ENCODE measurements at places on chromosomes 13 and 19.

GRCh38 chr13:31963631-31964030 is 67.9 kb upstream of the FRY start:
- DNase-seq = no peak

- no peak for DNase-seq
These were observed 575.1 kb downstream of the SLITRK5 start for GRCh38 chr13:88246239-88246638.

DNA sequence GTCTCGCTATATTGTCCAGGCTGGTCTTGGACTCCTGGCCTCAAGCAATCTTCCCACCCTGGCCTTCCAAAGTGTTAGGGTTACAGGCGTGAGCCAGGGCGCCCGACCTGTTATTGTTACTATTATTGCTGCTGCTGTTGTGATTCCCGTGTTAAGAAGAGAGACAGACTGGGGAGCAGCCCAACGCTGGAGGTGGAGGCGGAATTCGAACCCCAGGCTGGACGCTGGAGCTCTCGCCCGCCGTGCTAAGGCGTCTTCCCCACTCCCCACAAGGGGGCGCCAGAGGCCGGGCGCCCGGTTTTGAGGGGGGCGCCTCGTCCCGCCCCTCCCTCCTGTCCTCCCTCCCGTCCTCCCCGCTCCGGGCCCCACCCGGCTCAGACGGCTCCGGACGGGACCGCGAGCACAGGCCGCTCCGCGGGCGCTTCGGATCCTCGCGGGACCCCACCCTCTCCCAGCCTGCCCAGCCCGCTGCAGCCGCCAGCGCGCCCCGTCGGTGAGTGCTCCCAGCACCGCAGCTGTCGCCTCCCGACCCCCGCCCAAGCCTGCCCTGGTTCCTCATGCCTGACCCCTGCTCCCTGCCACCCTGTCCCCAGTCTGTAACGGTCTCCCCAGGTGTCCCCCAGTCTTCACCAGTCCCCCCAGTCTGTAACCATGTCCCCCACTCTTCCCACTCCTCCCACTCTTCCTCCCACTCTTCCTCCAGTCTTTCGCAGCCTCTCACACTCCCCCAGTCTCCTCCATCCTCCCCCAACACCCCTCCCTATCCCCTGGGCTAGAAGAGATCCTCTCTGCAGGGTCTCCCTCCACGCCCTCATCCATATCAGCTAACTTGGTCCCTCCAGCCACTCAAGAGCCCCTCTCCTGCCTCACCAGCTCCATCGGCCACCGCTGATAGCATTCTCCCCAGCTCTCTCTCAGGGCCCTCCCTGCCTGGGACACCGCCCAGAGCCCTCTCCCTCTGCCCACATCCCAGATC is at the start of gene EHD2:
Gene EHD2 (plus strand): TSS at position 377 of the 976 bp plus-strand sequence. CDS start 3,191 bp downstream, outside the sequence.
- DNase-seq = peak; percentile 42

- no peak for DNase-seq
These were observed 85.4 kb downstream of the FRY start for GRCh38 chr13:32117001-32117400.

DNA sequence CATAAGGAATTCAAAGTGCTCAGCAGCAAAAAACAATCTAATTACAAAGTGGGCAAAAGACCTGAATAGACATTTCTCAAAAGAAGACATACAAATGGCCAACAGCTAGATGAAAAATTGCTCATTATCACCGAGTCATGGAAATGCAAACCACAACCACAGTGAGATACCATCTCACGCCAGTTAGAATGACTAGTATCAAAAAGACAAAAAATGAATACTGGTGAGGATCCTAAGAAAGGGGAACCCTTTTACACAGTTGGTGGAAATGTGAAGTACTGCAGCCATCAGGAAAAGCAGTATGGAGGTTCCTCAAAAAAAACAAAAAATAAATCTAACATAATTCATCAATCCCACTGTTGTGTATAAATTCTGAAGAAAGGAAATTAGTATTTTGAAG is 1206.1 kb downstream of the EFNB2 start:
- DNase-seq = no peak

GRCh38 chr13:23848646-23849141 is 40.5 kb downstream of the MIPEP start:
- DNase-seq = no peak

DNA sequence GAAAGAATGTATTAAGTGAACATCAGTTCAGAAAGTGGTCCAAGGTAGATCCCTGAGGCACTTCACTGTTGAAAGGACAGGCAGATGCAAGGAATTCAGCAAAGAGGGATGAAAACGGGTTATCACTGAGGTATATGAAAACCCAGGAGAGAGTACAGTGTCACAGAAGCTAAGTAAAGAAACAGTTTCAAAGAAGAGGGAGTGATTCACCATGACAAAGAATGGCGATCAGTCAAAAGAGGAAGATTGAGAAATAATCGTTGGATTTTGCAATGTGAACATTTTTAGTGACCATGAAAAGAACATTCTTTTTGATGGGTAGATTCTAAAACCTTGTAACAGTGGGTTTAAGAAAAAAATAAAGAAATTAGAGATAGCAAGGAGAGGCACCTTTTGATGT is 99.3 kb downstream of the EPSTI1 start:
- no peak for DNase-seq

- DNase-seq = no peak
These were observed 528.4 kb upstream of the NBEA start for GRCh38 chr13:34413538-34414210.

GRCh38 chr19:10112037-10112761 is 706 bp downstream of the P2RY11 start:
- DNase-seq = no peak

DNA sequence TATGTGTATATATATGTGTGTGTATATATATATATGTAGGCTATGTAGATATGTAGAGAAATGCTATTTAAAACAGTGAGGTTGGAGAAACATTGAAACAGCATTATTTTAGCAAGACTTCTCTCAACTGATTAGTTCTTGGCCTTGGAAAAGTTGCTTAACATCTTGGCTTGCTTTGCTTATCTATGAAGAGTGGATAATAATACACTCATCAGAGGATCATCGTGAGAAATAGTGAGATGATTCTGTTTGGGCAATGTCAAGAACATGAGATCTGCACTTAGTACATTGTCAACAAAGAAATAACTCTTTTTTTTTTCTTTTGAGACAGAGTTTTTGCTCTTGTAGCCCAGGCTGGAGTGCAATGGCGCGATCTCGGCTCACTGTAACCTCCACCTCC is 128.3 kb downstream of the KLF5 start:
- DNase-seq = no peak

All from amniotic stem cell (primary cell).